ENCODE measurements at places on chromosomes 2 and 18. TPM values are rescaled to one million over a fixed set of nuclear protein-coding genes. Genes with fewer than 3 reads are reported as not detected.
A peak's percentile ranks its signal among the peaks of the same experiment; 100 is the strongest.

GRCh38 chr18:49285627-49286026 lies 174.8 kb downstream of the DYM start:
- H3K4me1 ChIP-seq = no peaks in the 10 kb centered on the region
- no peak for DNase-seq
- H3K27me3 ChIP-seq = no peaks in the 10 kb centered on the region
- no peak overlapping the region for H3K27ac ChIP-seq
- no peak overlapping the region for H3K4me3 ChIP-seq
- H3K36me3 ChIP-seq = peaks cover 13% of the 10 kb centered on the region

- no peak overlapping the region for H3K27ac ChIP-seq
- H3K27me3 ChIP-seq = no peaks in the 10 kb centered on the region
- H3K4me1 ChIP-seq = no peaks in the 10 kb centered on the region
- H3K4me3 ChIP-seq = no peak overlapping the region
Measured at GRCh38 chr2:54424555-54425163, 31.5 kb upstream of the SPTBN1 start.

DNA sequence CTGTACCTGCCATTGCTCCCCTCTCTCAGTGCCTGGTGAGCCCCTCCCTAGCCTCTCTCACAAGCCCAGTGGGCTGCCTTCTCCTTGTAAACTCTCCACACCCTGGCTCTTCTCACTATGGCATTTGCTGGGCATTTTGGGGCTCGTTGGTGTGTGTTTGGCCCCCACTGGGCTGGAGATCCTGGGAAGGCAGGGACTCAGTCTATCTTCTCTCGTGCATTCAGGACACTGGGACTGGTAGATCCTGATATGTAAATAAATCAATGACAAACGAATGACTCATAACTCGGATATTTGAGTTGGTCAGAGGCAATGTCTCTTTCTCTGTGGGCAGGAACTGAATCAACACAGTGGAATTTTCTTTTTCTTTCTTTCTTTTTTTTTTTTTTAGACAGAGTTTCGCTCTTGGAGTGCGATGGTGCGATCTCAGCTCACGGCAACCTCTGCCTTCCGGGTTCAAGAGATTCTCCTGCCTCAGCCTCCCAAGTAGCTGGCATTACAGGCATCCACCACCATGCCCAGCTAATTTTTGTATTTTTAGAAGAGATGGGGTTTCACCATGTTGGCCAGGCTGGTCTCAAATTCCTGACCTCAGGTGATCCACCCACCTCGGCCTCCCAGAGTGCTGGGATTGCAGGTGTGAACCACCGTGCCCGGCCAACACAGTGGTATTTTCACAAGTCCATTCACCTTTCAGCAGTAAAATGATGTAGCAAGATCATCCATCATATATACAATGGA lies 144.6 kb upstream of the SPRED2 start:
- DNase-seq = no peak
- peaks cover 2% of the 10 kb centered on the region for H3K4me1 ChIP-seq
- no peak overlapping the region for H3K4me3 ChIP-seq
- H3K27me3 ChIP-seq = peaks cover 10% of the 10 kb centered on the region
- peak overlapping the region; percentile 8 for H3K27ac ChIP-seq

The SOX11 gene
- total RNA-seq = 154 TPM

The SCYGR4 gene
- total RNA-seq = not detected

The CD8A gene
- total RNA-seq = 0.13 TPM

All from progenitor cell of endocrine pancreas (in vitro differentiated cells).